ENCODE measurements at places on chromosomes 1 and 21.

DNA sequence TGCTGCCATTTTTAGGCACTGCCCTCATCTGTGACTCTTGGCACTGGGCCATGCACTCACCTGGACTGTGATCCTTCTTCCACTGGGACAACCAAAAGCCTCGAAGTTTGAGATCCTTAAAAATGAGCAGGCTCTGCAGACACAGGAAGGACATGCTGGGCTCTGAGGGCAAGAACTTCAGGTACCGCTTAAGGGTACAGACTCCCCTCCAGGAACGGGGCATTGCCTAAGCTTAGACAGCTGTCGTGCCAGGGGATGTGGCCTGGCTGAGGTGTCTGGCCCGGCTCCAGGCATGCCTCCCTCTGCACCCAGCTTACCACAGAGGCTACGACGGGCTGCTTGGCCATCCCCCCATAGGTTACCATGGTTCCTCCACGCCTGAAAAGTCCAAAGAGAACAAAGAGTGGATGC, 14.2 kb upstream of the SRSF4 start:
- no peak for DNase-seq

- no peak for DNase-seq
Measured at GRCh38 chr1:203453016-203453415, 22.6 kb upstream of the PRELP start.

DNA sequence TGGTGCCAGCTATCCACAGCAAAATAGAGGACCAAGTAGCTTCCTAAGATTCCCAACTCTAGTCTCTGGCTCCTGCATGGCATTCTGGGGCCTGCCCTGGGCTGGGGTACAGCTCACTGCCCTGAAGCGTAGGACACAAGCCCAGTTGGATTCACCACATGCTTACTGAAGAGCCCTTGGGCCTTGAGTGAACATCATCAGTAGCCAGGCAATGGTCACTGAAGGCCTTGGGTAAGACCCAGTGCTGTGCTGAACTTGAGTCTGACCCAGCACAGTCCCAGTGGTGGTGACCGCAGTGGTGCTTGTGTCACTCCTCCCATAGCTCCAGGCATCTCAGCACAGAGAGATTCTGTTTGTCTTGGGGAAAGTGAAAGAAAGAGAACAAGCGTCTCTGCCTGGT, 7.7 kb upstream of the LCE3A start:
- no peak for DNase-seq

- DNase-seq: no peak
Measured at GRCh38 chr1:3978990-3979325, 78.9 kb upstream of the C1orf174 start.
